ENCODE measurements at places on chromosomes 2 and 18. TPM values are rescaled to one million over a fixed set of nuclear protein-coding genes. Genes with fewer than 3 reads are reported as not detected.

GRCh38 chr2:152445791-152446201 lies 110.8 kb downstream of the FMNL2 start:
- DNase-seq: no peak

Gene ABCB11
- polyA plus RNA-seq: not detected

- no peak for DNase-seq
Observed at GRCh38 chr2:234677758-234678538, 181.1 kb upstream of the ARL4C start.

DNA sequence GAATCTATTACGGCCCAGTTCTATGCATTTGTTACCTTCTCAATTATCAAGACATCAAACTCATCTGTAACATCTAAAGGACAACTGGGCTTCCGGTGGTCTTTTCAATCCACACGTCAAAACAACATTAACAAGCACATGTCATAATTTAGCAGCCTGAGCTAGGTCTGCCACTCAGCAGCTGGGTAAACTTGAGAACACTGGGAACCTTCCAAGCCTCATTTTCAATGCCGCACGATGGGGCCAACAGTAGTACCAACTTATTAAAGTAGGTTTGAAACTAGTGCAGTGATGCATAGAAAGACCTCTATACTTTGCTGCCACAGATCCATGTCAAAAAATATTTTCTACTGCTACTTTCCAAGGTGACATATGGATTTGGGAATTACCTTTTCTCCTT lies 60.4 kb downstream of the COL4A4 start:
- DNase-seq: no peak

DNA sequence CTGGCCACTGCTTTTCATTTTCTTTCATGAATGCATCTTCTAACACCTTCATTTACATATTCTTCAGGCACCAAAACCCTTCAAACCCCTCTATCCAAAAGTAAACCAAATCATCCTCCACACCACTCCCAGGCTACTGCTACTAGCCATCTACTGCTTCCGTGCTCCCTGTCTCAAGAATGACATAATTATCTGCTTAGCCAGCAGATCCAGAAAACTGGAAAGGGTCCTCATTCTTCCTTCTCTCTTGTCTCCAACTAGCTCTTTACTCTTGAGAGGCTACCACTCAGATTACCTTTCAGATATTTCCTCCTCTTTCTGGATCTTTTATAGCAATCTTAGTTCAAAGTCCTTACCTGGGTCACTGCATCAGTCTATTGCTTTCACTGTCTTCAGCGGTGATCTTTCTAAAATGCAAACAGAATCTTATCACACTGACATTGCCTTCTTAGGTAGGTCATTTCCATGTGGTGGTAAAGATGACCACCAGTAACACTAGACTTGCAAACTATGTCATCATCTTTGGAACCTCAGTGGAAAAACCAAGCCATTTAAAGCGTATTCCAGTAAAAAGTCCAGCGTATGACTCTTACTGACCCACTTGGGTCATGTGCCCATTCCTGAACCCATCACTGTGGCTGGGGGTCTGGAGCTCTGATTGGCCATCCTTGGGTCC lies 15.8 kb upstream of the NEDD4L start:
- DNase-seq: no peak

DNA sequence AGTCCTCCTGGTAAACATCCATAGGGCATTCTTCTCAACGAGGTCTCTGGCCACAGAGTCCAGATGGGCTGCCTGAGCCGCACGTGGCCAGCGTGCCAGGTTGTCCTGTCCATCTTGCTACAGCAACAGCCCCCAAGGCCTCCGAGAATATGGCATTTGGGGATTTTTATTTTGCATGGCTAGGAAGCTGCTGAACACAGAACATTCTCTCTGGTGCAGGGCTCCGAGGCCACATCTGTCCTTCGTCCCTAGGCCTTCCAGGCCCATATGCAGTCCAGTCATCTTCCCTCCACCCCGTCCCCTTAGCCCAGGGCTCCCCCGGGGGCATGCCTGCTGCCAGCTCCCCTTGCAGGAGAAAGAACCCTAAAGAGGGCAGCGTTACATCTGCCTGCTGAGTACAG lies 2.3 kb downstream of the HDAC4 start:
- no peak for DNase-seq

DNA sequence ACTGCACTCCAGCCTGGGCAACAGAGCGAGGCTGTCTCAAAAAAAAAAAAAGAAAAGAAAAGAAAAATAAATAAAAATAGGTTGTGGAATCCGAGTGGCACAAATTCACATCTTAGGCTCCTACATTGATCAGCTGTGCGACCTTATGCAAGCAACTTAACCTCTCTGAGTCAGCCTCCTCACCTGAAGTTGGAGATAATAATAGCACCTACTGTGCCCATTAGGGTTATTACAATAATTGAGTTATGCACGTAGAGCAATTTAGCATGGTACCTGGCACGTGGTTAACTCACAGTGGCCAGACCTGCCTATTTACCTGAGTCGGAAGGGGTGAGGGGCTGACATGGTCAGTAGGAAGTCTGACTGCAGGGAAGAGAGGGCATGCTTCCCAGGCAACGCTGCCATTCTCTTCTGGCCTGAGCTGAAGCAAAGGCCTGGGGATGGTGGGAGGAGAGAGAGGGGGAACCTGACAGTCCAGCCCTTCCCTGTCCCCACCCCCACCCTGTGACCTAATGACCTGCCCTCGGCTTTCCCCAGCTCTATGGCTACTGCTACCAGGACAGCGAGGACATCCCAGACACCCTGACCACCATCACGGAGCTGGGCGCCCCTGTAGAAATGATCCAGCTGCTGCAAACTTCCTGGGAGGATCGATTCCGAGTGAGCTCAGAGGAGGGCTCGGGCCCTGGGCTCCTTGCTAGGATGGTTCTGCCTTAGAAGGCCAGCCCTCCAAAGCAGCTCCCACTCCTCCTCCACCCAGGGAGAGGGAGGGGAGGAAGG lies 5.1 kb downstream of the PKDCC start:
- no peak for DNase-seq

GRCh38 chr2:204022550-204022949 lies 86.0 kb downstream of the ICOS start:
- no peak for DNase-seq

All from left renal pelvis (tissue), 4 donors.